Activated T-cell treated with anti-CD3 and anti-CD28 coated beads, Interleukin-2, amount 50 U/mL, for 4 hours (primary cell): ENCODE measurements at places on chromosomes 13 and 19. TPM values are rescaled to one million over a fixed set of nuclear protein-coding genes. Genes with fewer than 3 reads are reported as not detected.

KCTD12 gene
- total RNA-seq: 6.3 TPM

NUCB1 gene
- total RNA-seq: 90.0 TPM

SHISA7 gene
- not detected for total RNA-seq

SHANK1 gene
- total RNA-seq: not detected

CRX gene
- total RNA-seq: not detected

DACH1 gene
- total RNA-seq: 0.05 TPM

KLK6 gene
- total RNA-seq: not detected

C19orf33 gene
- not detected for total RNA-seq

SIAH3 gene
- total RNA-seq: 0.03 TPM

COX6B2 gene
- not detected for total RNA-seq

DMKN gene
- 0.95 TPM for total RNA-seq

PLK5 gene
- not detected for total RNA-seq

TGFBR3L gene
- 0.74 TPM for total RNA-seq

FLT3 gene
- total RNA-seq: 0.08 TPM

LRP3 gene
- 0.71 TPM for total RNA-seq

CD22 gene
- total RNA-seq: 5.2 TPM

LILRB5 gene
- total RNA-seq: not detected

CCDC8 gene
- 0.05 TPM for total RNA-seq

EIF3K gene
- 370 TPM for total RNA-seq

SMIM24 gene
- not detected for total RNA-seq

CYP2A7 gene
- total RNA-seq: not detected

PLEKHF1 gene
- total RNA-seq: 18.4 TPM

RFPL4AL1 gene
- not detected for total RNA-seq

SRRM5 gene
- total RNA-seq: 0.30 TPM

ZNF432 gene
- total RNA-seq: 9.8 TPM

COL5A3 gene
- 2.3 TPM for total RNA-seq

TMEM150B gene
- total RNA-seq: not detected

INSL3 gene
- 9.1 TPM for total RNA-seq

FBN3 gene
- total RNA-seq: not detected

STOML3 gene
- not detected for total RNA-seq

CEACAM20 gene
- total RNA-seq: not detected

STAP2 gene
- total RNA-seq: 12.8 TPM

PBX4 gene
- total RNA-seq: 9.2 TPM

ENOX1 gene
- not detected for total RNA-seq

NCAN gene
- 0.05 TPM for total RNA-seq

ZNF132 gene
- total RNA-seq: 1.8 TPM

RXFP2 gene
- total RNA-seq: not detected

C19orf85 gene
- total RNA-seq: not detected

ZNF468 gene
- 10.5 TPM for total RNA-seq

GDF15 gene
- 0.71 TPM for total RNA-seq

KLK1 gene
- total RNA-seq: 0.71 TPM

RASGRP4 gene
- total RNA-seq: 1.4 TPM

ACP7 gene
- not detected for total RNA-seq

TJP3 gene
- total RNA-seq: 0.61 TPM

MUC16 gene
- total RNA-seq: 0.03 TPM

CATSPERD gene
- not detected for total RNA-seq

B3GLCT gene
- total RNA-seq: 3.7 TPM

SLC1A5 gene
- 439 TPM for total RNA-seq

ATG4D gene
- total RNA-seq: 39.9 TPM
